Fibroblast of lung (primary cell): ENCODE measurements at places on chromosomes 2 and 18.
A peak's percentile ranks its signal among the peaks of the same experiment; 100 is the strongest.

DNA sequence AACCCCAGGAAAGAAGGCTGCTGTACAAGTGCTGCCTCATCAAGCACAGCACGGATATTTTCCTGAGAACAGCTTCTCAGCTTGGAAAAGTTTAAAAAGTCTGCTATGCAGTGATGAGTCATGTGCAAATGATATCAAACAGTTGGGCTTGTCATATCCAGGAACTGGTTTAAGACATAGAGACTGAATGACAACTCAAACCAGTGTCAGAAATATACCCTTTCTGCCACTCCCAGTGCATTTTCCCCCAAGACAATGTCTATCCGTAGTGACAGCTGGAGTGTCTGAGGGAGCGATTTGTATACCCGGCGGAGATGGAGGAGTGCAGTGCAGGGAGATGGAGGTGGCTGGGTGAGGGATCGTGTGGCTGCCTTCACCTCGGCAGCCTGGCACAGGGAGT, 28.2 kb downstream of the SOX11 start:
- peak; percentile 76 for DNase-seq

DNA sequence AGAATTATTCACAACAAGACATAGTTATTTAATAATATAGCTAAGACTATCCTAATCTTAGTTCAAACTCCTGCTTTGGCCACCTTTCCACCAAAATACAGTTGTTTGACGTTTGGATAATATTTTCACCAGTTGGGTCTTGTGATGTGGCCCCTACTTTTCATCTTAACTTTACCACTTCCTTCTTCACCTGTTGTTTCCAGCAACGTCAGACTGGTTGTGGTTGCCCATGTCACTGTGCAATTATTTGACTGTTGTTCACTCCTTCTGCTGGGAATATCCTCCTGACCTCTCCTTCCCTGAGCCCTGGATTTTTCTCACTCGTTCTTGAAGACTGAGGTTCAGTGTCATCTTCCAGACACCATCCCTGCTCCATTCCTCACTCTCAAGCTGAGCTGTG, 132.2 kb upstream of the RASGRP3 start:
- DNase-seq: no peak

GRCh38 chr2:188494906-188495305, 203.2 kb downstream of the GULP1 start:
- no peak for DNase-seq

GRCh38 chr18:11849279-11849678, 1.9 kb upstream of the CHMP1B start:
- DNase-seq: no peak

- peak; percentile 86 for DNase-seq
Observed at GRCh38 chr2:241009601-241010530, 11.4 kb downstream of the SNED1 start.

GRCh38 chr2:176239031-176239430, 30.2 kb upstream of the MTX2 start:
- DNase-seq: no peak

DNA sequence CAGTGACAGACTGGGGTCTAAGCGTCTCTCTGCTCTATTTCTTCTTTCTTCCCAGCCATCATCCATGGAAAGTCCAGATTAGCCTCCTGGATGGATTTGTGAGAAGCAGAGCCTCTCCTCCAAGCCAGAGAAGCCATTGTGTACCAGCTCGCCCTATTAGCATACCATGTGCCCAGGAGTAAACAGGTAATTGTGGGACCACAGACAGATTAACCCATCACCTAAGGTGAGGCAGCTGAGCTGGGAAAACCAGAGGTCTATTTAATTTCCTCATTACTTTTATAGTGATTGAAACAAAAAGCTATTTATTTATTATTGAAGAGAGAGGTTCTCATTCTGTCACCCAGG, 54.7 kb upstream of the NT5C1B start:
- DNase-seq: no peak
